Hepatocyte (in vitro differentiated cells): ENCODE measurements at places on chromosomes 5 and 9. TPM values are rescaled to one million over a fixed set of nuclear protein-coding genes. Genes with fewer than 3 reads are reported as not detected.

GRCh38 chr5:83568186-83568585, 96.6 kb downstream of the VCAN start:
- no peak for DNase-seq

- DNase-seq, result peak; percentile 17
These were observed 27.9 kb downstream of the ANXA1 start for GRCh38 chr9:73179589-73179988.

DNA sequence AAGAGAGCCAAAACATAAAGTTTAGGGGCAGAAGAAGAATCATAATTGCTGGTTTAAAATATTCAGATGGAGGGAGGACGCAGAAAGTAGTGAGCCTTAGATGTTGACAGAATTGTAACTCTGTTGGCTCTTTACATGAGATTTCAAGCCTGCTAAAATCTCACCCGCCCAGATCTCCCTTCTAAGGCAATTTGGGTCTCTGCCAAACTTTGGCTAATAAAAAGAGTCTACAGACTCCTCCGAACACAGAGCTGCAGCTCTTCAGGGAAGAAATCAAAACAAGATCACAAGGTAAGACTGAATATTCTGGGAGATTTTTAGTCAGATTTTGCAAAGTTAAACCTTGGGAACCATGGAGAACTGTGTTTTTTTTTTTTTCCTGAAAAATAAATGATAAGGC, at the start of gene IL33:
IL33 (plus strand) TSS at position 246 of the 400 bp plus-strand sequence. CDS start 25,888 bp downstream, outside the sequence.
- DNase-seq, result peak; percentile 25

DNA sequence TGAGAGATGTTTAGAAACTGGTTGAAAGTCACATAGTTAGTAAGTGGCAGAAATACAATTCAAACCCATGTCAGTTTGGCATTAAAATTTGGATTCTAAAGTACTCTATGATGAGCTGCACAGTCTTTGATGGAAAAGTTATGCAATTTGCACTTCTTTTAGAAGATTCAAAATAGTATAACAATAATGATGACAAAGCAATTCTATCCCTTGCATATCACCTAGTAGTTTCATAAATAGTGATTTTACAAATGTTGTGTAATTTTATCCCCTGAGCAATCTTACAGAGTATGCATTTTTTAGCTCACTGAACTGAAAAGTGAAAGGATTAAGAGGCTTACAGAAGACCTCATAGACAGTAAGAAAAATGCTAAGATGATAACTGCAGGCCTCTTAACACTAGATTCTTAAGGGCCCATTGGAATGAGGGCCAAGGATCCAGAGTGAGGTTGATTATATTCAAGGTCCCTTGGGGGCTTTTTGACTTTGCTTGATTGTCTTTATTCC, 3.7 kb downstream of the C5orf46 start:
- no peak for DNase-seq

GRCh38 chr5:76305269-76305668, 97.8 kb upstream of the IQGAP2 start:
- no peak for DNase-seq

- no peak for DNase-seq
These were observed 41.0 kb upstream of the MTAP start for GRCh38 chr9:21761309-21761901.

DNA sequence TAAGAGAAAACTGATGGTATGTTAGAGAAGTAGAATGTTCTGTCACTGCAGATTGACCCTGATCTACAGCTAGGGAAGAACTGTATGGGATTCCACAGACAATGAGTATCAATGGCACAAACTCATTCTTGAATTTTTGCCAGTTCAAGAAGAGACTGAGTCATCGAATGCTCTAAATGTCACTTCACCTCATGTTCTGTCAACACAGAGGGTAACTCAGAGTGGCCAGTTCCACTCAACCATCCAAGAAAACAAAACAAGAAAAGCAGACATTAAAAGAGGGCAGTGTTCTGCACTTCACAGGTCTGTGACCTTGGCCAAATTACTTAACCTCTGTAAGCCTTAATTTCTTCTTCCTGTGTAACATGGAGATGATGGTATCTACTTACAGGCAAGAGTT, 132.2 kb upstream of the HMHB1 start:
- DNase-seq, result no peak

GRCh38 chr9:86598411-86599239, 244.4 kb upstream of the TUT7 start:
- no peak for DNase-seq

DNA sequence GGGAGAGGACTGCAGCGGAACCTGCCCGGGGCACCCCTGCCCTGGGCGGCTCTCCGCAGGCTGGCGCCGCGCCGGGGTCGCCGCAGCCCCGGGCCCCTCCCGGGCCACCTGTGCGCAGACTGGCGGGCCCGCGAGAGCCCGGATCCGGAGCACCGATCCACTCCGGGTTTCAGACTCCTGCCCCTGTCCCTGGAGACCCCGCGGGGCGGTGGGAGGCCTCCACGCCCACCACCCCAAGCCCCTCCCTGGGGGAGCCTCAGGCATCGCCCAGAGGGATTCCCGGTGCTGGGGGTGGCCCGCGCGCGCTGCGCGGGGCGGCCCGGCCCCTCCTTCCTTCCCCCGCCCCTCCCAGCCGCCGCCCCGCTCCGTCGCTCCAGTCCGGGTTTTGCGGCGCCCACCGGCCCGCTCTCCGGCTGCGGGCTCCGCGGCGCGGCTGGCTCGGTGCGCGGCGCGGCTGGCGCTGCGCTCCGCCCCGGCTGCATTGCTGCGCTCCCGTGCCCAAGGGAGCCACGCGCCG, at the start of gene UNC5A:
UNC5A (plus strand) TSS at position 479 of the 517 bp plus-strand sequence. CDS start 192 bp downstream, outside the sequence.
- DNase-seq, result peak; percentile 55

DNA sequence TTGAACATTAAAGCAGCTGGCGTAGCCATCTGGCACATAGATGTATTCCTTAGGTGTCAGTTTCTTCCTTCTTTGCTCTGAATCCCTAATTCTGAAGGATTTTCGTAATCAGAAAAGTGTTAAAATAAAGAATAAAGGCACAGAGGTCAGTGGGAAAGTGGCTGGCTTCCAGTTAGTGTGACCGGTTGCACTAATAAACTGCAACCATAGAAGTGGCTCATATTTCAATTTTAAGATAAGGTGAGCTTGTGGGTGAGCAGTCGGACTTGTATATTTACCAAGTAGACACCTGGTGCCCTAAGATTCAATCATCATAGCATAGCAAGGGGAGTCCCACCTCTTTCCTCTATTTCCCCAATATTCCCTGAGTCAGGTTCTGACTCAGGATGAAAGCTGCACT, 459.6 kb downstream of the ACTL7B start:
- no peak for DNase-seq

DNA sequence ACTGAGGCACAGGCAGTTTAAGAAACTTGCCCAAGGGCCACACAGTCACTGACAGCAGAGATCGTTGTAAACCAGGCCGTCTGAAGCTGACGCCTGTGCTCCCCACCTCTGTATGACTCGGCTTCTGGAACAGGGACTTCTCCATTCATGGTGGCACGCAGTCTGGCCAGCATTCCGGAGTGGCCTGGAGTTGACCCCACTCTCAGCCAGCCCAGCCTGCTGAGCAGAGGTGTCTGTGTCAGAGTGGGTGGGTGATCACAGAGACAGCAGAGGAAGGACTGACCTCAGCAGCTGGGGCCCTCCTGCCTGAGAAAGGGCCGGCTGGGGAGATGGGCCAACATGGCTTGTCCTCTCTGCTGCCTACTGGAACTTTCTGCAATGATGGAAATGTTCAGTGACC, 12.6 kb downstream of the LRSAM1 start:
- peak; percentile 36 for DNase-seq

GRCh38 chr9:32382565-32383320, 1.7 kb upstream of the ACO1 start:
- DNase-seq, result no peak

Gene PTGDS
- total RNA-seq, result 56.0 and 56.4 TPM in 2 replicates
